ENCODE measurements at places on chromosomes 11 and 22.

GRCh38 chr22:45210991-45211390 lies 29.7 kb downstream of the KIAA0930 start:
- no peak for DNase-seq

- DNase-seq: no peak
Observed at GRCh38 chr22:49521787-49522224, 305.9 kb downstream of the BRD1 start.

DNA sequence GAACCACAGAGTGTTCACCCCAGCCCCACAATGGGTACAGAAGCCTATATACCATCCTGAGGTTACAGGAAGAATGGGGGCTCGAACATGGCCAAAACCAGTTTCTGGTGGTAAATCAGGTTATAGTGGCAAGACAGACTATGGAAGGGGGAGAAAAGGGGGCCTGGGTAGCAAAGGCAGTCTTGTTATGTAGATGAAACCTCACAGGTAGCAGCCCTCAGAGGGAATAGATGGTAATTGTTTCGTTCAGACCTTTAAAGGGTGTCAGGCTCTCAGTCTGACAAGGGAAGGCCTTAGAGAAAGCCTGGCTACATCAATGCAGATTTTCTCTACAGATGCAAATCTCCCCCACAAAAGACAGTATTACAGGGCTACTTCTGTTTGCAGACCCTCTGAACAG lies 3.4 kb downstream of the CAPN1 start:
- no peak for DNase-seq

DNA sequence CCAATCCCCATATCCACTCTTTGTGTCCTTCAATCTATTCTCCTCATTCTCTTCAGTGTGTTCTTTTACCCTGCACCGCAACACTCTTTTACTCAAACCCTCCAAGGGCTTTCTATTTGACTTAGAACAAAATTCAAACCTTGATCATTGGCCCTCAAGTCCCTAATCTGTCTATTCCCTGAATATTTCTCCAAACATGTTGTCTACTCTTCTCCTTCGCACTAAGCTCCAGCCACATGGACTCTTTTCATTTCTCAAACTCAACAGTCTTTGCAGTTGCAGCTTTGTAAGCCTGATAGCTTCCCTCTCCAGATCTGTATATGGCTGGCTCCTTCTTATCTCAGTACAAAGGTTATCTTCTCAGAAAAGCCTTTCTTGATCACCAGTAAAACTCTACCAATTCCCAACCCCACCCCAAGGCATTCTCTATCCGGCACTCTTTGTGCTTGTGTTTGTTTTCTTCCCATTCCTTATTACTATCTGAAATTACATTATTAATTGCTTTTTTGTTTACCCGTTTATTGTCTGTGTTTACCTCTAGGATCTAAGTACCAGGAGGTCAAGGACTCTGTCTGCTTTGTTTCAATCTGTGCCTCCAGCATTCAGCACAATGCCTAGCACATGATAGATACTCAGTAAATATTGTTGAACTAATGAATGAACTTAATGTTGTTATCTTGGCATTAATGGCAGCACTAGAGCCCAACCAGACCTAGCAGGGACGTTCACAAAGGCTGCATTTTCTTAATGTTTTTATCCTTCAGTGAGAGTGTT lies 147.4 kb downstream of the BBOX1 start:
- no peak for DNase-seq

DNA sequence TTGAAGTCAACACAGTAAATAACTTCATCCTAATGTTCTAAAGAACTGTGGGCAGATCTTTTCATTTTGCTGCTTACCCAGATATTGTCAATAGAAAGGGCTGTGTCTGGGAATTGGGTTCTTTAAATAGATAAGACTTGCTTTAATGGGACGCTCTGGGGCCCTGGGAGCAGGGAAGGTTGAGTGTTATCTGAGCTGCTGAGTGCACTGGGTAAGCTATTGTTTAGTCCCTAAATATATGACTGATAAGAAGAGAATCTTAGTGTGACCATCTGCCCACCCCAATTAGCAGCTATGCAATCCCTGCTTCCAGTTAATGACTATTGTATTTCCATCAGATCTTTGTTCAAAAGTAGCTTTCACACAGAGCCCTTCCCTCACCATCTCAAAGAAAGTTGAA lies 44.4 kb downstream of the ARHGAP42 start:
- DNase-seq: no peak

- no peak for DNase-seq
Observed at GRCh38 chr11:76841923-76842452, 18.7 kb upstream of the ACER3 start.

DNA sequence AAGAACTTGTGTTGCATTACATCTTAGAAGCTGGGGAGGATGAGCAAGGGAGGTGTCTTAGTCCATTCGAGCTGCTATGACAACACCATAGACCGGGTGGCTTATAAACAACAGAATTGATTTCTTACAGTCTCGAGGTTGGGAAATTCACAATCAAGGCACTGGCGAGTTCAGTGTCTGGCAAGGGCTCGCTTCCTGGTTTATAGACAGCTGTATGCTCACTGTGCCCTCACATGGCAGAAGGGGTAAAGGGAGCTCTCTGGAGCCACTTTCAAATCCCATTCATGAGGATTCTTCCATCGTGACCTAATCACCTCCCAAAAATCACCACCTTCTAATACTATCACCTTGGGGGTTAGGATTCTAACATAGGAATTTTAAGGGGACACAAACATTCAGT lies 150.0 kb upstream of the NECTIN1 start:
- peak; percentile 18 for DNase-seq

- DNase-seq: peak; percentile 35
Observed at GRCh38 chr11:30960387-30960992, 374.3 kb upstream of the MPPED2 start.

DNA sequence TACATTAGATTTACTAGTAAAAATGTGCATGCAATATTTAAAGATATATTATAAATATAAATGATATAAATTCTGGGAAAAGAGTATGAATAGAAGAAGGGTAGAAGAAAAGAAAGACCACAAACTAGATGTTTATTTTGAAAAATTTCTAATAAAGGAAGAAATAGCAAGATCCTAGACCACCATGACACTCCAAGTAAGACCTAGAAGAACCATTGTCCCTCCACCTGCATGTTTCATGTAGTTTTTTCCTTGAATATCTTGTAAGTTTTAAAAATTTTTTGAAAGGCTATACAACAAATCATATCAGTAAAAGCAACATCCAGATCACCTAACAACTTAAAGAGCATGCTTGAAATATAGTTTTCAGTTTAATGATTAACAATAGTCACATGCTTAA lies 46.8 kb downstream of the ARHGAP32 start:
- no peak for DNase-seq

GRCh38 chr11:132075447-132075846 lies 705.0 kb downstream of the NTM start:
- no peak for DNase-seq

All from midbrain (tissue), 1 donor.